Anterior cingulate cortex (tissue), 58 donors: ENCODE measurements at places on chromosomes 7 and 10.

- no peak for DNase-seq
Measured at GRCh38 chr10:125121003-125121402, 39.4 kb downstream of the CTBP2 start.

DNA sequence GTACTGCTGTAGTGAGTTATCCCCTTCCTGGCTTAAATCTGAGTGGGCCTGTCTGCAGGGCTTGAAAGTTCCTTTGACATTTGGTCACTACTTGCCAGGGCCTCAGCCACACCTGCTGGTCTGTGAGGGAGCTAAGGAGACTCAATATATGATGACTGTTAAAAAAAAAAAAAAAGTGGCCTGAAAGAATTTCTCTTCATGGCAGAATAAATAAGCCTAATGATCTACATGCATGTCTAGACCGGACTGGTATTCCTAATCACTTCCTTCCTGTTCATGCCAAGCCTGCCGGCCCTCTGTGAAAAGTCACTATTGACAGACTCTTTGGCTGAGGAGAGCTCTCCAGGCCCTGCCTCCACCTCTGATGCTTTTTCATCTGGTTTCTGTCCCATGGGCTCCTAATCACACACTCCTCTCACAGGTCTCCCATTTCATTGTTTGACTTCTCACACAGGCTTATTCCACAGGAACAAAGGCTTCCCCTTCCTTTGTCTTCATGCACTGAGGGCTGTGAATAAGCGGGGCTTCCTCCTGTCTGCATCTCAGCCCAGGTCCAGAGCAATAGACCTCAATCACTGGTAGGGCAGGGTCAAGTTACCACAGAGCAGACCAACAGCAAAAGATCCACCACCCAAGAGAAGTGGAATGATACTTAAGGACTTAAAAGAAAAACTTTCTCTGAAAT lies 99.1 kb upstream of the SEC61G start:
- DNase-seq, result no peak

DNA sequence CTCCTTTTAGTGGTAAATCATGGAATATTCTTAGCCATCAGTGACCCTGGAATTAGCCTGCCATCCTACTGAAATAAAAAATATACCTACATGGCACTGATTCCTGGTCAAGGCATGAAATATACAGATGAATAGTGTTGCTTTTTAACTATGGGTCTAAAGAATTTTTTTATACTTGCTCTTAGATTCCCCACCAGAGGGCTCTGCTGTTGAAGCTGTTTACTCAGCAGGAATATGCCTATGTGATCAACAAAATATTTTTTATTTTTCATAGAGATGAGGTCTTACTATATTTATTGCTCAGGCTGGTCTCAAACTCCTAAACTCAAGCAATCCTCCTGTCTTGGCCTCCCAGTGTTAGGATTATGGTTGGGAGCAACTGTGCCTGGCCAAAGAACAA lies 13.5 kb downstream of the ZC3HC1 start:
- DNase-seq, result no peak

- DNase-seq, result no peak
Measured at GRCh38 chr10:78290131-78290750, 256.6 kb downstream of the RPS24 start.

- DNase-seq, result no peak
Measured at GRCh38 chr7:116434820-116435341, 64.7 kb upstream of the CAV2 start.

DNA sequence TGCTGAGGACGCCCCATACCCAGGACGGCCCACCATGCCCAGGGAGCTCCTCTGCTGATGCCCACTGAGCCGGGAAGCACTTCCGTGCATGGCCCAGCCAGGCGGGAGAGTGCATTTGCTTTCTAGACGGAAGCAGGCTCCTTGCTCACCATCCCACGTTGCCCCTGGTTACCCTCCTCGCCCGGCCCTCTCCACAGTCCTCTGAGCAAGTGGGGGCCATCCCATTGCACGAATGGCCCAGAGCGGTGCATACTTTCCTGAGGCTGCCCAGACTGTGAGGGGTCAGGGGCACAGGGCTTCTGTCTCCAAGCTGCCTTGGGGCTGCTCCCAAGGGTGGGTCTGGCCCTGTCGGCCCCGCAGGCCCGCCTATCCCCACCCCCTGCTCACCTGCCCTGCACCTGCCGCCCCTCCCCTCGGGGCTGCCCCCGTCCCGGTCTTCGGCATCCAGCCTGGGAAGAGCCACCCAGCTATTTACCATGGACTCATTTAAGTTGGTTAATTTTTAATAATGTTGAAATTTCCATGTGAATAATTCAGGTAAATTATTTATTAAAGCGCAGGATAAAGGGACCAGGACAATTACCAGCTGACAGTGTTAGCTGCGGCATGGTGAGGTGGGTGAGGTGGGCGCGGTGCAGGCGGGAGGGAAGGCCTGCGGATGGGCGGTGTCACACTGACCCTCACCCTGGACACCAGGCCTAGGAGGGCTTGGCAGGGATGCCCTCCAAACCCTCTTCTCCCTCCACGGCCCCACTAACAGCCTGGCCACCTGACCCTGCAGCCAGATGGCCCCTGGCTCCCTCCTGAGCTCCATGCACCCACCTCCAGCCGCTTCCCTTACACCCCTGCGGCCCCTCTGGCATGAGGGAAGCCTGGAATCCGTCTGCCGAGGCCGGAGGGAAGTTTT lies 104.4 kb downstream of the MICALL2 start:
- no peak for DNase-seq

DNA sequence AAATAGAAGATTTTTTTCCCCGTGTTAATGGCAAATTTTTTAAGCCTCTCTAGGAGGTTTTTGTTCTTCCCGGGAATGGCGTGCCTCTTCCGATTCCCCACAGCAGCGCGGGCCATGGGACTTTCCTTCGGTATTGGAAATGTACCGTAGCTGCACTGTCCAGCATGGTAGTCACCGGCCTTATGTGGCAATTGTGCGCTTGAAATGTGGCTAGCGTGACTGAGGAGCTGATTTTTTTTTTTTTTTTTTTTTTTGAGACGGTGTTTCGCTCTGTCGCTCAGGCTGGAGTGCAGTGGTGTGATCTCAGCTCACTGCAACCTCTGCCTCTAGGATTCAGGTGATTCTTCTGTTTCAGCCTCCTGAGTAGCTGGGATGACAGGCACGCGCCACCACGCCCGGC lies 938 bp upstream of the TCTN3 start:
- no peak for DNase-seq

DNA sequence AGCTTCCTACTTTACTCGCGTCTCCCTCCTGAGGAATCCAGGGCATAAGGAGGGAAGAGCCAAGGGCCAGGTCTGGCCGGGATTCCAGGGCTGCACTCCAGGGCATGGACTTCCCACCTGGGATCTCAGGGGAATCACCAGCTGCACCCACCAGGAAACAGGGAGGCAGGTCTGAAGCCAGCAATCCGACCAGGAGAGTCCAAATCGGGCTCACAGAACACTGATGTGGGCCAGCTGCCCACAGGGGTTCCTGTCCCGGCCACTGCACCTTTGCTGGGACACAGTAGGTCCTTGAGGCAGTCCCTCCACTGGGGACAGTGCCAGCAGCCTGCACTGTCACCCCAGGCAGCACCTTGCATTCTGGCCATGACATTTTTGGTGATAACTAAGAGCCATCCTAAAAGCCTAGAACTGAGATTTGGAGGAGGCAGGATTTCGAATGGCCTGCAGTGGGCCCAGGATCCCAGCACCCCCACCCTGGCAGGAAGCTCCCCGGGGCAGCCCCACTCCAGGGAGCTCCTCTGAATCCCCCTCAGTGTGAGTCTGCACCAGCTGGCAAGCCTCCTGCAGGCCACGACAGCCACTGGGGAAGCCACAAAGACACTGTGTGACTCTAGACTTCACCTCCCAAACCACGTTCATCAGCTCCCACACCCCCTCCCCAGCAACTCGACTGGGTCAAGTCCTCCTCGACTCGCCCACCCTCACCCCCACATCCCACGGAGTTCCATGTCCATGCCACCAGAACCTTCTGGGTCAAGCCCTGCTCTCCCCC lies 71.5 kb upstream of the PPP2R2D start:
- DNase-seq, result no peak

GRCh38 chr7:100567031-100567730 lies 6.5 kb downstream of the SAP25 start:
- no peak for DNase-seq

DNA sequence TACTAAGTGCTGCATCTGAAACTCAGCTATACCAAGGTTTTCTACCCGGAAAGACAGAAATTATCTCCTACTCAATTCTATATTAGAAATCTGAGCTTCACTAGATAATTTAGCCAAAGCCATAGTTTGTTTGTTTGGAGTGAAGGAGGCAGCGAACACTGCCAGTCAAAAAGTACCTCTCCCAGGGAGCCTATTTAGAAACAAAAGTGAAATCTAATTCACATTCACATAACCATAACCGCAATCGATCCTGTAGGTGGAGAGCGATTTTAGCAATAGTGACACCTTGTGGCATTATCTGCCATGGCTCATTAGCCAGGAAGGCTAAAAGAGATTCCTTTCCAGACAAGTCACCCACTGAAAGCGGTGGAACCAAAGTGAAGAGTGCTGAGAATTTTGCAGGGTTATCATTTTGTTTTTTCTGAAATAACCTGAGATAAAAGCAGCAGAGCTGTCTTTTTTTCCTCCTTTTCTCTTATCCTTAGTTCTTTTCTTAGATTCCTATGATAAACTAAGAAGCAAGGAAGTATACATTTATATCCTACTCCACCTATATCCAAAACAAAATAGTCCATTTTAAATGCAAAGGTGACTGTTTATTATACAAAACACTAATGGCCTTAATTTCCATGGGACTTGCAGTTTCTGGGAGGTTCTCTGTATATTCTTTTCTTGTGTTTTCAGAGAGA lies 83.7 kb upstream of the BET1 start:
- DNase-seq, result peak; percentile 27

DNA sequence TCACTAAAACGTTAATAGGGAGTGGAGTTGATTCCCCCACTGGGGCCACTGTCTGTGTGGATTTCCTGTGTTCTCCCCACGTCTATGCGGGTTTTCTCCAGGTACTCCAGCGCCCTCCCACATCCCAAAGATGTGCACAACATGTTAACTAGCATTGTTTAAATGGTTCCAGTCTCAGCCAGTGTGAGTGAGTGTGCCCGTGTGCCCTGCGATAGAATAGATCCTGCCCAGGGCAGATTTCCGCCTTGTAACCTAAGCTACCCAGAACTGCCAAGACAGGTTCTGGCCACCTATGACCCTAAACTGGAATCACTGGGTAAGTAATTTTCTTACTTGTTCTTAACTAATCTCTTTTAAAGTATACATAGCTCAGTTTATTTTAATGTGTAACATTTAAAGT lies 58.5 kb downstream of the CCDC6 start:
- no peak for DNase-seq

GRCh38 chr10:114754445-114755320 lies 66.9 kb upstream of the FHIP2A start:
- no peak for DNase-seq

GRCh38 chr7:157873181-157873580 lies 536.4 kb downstream of the DNAJB6 start:
- DNase-seq, result no peak

DNA sequence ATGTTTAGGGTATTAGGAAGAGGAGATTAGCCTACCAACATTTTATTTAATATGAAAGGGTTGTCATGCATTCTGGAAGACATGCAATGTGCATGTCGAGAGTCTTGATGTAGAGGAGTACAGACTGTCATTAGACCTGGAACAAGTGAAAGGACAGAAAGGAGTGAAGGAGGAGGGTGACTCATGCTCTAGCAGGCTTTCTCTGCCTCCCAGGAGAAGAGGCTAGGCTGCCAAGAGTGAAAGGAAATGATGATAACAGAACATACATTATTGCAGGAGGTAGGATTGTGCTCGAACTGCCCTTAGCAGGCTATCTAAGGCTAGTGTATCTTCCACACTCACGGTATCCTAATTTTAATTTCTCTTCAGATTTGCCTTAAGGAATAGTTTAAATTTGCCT lies 228.8 kb downstream of the EXOC4 start:
- peak; percentile 7 for DNase-seq

- no peak for DNase-seq
Measured at GRCh38 chr10:101616415-101617101, 28.4 kb downstream of the DPCD start.

DNA sequence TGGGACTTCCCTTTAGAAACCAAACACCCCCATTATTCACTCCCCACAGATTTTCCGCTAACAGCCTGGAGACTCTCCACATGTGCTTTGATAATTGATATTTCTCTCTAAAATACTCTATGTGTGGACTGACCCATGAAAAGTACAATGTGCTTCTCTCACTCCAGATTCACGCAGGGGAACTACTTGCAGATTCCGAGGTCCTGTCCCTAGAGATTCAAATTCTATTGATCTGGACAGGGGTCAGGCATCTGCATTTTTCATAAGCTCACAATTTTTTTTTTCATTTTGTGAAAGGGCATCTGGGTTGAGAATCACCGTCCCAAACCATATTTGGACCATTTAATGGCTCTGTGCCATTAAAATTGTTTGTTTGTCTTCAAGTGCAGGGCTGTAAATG lies 98.7 kb downstream of the CALCR start:
- no peak for DNase-seq

GRCh38 chr10:2772816-2773631 lies 294.3 kb upstream of the PFKP start:
- DNase-seq, result no peak

GRCh38 chr10:117000580-117000979 lies 4.4 kb downstream of the SHTN1 start:
- DNase-seq, result no peak

DNA sequence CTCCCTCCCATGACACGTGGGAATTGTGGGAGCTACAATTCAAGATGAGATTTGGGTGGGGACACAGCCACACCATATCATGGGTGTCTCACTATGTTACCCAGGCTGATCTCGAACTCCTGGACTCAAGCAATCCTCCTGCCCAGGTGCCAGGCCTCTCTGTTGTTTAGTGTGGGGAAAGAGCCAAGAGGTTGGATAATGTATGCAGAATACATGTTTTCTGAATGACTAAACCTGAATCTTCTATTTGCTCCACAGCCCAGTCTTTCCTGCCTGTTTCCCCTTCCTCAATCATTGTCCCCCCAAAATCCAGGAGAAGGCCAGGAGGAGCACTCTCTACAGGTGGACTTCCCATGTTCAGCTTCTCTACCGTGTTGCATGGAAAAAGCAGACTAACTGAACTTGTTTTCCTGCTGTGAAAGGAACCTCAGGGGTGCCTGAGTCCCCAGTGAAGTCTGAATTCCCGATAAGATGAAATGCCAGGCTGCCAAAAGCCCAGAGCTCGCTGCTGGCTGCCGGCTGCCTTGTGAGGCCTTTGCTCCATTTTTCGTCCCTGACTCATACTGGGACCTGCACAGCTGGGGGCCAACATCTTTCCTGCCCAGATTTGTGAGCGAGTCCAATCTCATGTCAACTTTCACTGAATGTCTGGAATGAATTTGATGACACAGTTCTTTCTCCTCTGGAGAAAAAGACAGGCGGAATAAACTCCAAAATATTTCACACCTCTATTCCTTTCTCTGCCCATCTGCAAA lies 588.0 kb downstream of the CALN1 start:
- DNase-seq, result no peak
